ENCODE measurements at places on chromosomes 13 and 19. TPM values are rescaled to one million over a fixed set of nuclear protein-coding genes. Genes with fewer than 3 reads are reported as not detected.

DNA sequence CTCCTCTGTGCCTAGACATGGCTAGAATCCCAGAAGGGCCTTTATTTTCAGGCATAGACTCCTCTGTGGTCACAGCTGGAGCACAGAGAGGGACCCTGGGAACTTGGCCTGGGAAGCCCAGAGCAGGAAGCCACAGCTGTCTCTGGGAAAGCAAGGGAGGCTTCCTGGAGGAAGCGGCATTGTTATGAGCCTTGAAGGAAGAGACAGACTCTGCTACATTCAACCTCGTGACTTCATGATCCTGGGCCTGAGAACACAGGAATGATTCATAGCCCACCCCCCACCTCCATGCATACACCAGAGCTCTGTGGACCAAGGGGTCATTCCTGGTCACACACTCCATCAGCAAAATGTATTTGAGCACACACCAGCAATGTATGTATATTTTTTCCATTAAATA, 8.6 kb downstream of the RDH8 start:
- no peaks in the 10 kb centered on the region for H3K36me3 ChIP-seq
- H3K27me3 ChIP-seq = peaks cover 29% of the 10 kb centered on the region
- H3K27ac ChIP-seq = peak overlapping the region; percentile 3
- DNase-seq = no peak
- H3K4me1 ChIP-seq = no peaks in the 10 kb centered on the region

GFY gene
- not detected for total RNA-seq

PRSS57 gene
- total RNA-seq = not detected

GRCh38 chr19:49491804-49492572, 4.2 kb upstream of the RPS11 start:
- H3K27me3 ChIP-seq = no peaks in the 10 kb centered on the region
- peak overlapping the region; percentile 57 for H3K27ac ChIP-seq
- H3K4me3 ChIP-seq = no peak overlapping the region

ZNF440 gene
- 21.9 TPM for total RNA-seq

- DNase-seq = no peak
- no peaks in the 10 kb centered on the region for H3K36me3 ChIP-seq
- H3K27ac ChIP-seq = no peak overlapping the region
- peaks cover 8% of the 10 kb centered on the region for H3K4me1 ChIP-seq
- H3K4me3 ChIP-seq = no peak overlapping the region
These were observed 3.6 kb downstream of the CACNG7 start for GRCh38 chr19:53912653-53913052.

- H3K4me3 ChIP-seq = no peak overlapping the region
- no peak overlapping the region for H3K27ac ChIP-seq
- H3K36me3 ChIP-seq = no peaks in the 10 kb centered on the region
- peaks cover 18% of the 10 kb centered on the region for H3K27me3 ChIP-seq
These were observed 30.7 kb upstream of the POMP start for GRCh38 chr13:28628241-28628640.

NUFIP1 gene
- total RNA-seq = 8.8 TPM

DNA sequence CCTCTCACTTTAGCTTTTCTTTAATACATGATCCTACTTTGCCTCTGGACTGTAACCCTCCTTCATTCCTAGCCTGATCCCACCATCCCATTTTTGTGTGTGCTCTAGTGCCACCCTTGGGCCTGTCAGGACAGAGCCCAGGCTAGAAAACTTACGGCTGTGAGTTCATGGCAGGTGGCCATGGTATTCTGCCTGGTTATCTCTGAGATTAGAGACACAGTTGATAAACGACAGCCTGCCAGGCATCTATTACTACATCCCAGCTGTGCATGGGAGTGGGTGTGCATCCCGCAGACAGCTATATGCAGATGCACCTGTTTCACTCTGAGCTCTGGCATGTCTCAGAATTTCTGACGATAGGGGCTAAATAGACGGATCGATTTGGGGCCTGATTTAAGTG, 110.9 kb downstream of the HS6ST3 start:
- H3K27me3 ChIP-seq = no peaks in the 10 kb centered on the region
- H3K4me3 ChIP-seq = no peak overlapping the region
- no peak for DNase-seq

- H3K4me3 ChIP-seq = no peak overlapping the region
- H3K27me3 ChIP-seq = no peaks in the 10 kb centered on the region
- peaks cover 21% of the 10 kb centered on the region for H3K36me3 ChIP-seq
- no peaks in the 10 kb centered on the region for H3K4me1 ChIP-seq
- no peak for DNase-seq
- no peak overlapping the region for H3K27ac ChIP-seq
These were observed 8.1 kb upstream of the MRI1 start for GRCh38 chr19:13756210-13756609.

DNA sequence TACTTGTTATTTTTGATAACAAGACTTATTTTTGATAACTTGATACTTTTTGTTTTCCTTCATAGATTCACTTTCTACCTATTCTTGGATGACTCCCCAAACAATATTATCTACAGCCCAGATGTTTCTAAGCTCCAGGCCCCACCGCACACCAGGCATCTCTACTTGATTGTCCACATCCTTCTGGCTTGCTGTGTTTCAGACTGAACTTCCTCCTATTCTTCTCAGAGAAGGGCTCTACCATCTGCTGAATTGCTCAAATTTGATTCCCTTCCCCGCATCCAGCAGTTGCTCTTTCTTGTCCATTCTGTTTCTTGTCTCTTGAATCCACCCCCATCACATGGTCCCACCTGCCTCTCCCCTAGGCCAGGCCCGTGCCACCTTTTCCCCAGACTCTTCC, 13.0 kb downstream of the NUDT15 start:
- no peak for DNase-seq
- no peaks in the 10 kb centered on the region for H3K4me1 ChIP-seq
- H3K27me3 ChIP-seq = no peaks in the 10 kb centered on the region

DNA sequence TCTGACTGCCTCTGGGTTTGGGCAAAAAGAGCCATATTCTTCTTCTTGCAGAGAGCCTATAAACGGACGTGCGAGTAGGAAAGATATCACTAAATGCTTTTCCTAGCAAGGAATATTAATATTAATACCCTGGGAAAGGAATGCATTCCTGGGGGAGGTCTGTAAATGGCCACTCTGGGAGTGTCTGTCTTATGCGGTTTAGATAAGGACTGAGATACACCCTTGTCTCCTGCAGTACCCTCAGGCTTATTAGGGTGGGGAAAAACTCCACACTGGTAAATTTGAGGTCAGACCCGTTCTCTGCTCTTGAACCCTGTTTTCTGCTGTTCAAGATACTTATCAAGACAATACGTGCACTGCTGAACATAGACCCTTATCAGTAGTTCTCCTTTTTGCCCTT, 763.8 kb downstream of the SLITRK5 start:
- H3K27me3 ChIP-seq = no peaks in the 10 kb centered on the region
- no peak for DNase-seq
- no peak overlapping the region for H3K27ac ChIP-seq
- H3K4me1 ChIP-seq = peaks cover 3% of the 10 kb centered on the region

DNA sequence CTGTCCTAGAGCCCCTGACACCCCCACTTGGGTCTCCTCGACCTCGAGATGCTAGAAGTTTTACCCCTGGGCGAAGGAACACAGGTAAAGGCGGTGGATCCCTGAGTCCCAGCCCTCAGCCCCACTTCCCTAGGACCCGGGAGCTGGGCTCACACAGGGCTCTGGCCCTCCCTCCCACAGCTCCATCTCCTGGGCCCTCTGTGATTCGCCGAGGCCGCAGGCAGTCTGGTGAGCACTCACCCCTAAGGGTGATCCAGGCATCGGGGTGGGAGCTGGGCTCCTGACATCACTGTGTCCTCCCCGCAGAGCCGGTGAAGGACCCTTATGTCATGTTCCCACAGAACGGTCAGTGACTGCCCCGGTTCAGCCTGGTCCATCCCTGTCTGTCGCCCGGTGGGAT, 8.3 kb downstream of the PLEKHG2 start:
- peaks cover 10% of the 10 kb centered on the region for H3K36me3 ChIP-seq
- H3K4me1 ChIP-seq = peaks cover 2% of the 10 kb centered on the region
- DNase-seq = no peak

DNA sequence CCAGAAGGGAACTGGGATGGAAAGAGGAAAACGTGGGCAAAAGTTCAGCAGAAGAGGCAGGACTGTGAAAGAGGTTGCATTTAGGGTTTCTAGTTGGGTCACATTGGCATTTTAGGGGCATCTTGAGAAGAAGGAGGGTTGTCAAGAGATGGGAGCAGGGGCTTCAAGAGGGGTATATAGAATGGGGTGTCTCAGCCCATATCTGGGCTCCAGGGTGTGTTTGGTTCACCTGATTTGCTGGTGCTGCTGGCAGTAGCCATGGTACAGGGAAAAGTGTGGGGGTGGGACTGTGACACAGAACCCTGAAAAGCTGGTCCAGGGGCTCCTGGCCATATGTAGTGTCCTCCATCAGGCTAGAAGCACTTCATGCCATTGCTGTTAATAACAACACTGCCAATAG, 22.5 kb downstream of the MAST3 start:
- no peak overlapping the region for H3K27ac ChIP-seq
- H3K36me3 ChIP-seq = peaks cover 6% of the 10 kb centered on the region
- H3K27me3 ChIP-seq = no peaks in the 10 kb centered on the region
- H3K4me3 ChIP-seq = peak overlapping the region; percentile 3

DNA sequence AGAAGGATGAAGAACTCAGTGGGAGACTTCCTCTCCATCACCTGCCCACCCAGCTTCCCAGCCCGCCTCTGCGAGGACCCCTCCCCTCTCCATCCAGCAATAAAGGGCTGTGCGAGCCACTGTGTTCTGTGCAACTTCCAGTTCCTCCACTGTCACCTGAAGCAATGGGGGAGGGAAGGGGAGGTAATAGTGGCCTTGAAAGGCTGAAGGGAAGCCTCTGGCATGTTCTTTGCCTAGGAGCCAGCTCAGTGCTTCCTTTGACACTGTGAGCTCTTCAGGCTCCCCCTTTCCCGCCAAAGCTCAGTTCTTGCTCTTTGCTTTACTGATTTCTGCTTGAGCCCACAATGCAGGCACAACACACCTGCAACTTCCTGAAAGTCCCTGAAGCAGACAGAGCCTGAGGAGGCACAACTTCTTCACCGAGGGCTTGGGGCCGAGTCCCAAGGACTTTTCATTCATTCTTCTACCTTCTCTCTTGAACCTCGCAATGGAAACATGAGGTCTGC, 73.2 kb upstream of the DOCK9 start:
- DNase-seq = no peak
- H3K36me3 ChIP-seq = no peaks in the 10 kb centered on the region
- H3K4me1 ChIP-seq = peaks cover 14% of the 10 kb centered on the region
- no peak overlapping the region for H3K27ac ChIP-seq
- no peak overlapping the region for H3K4me3 ChIP-seq

PCDH8 gene
- total RNA-seq = 0.42 TPM

DNA sequence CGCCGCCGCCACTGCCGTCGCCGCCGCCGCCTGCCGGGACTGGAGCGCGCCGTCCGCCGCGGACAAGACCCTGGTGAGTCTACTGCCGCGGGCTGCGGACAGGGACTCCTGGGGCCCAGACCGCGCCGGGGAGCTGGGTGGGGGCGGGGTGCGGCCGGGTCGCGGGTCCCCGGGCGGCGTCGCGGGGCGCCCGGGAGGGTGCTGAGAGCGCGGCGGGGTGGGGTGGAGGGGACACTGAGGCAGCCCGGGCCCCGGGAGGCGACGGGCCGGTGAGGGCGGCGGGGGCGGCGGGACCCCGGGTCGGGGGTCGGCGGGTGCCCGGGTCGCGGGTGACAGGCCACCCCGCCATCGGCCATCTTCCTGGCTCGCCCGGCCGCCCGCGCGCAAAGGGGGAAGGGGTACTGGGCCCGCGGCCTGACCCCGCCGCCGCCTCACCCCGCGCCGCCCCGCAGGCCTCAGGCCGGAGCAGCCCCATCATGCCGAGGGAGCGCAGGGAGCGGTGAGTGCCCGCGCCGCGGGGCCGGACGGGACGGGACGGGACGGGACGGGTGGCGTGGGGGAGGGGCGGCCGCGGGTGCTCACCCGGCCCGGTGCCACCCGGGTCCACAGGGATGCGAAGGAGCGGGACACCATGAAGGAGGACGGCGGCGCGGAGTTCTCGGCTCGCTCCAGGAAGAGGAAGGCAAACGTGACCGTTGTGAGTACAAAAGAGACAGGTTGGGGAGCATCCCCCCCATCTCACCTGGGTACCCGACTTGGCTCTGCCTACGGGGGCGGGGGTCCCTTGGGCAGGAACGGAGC, 489 bp downstream of the CCNE1 start:
- H3K4me1 ChIP-seq = peaks cover 3% of the 10 kb centered on the region
- H3K4me3 ChIP-seq = peak overlapping the region; percentile 81
- peaks cover 6% of the 10 kb centered on the region for H3K27me3 ChIP-seq
- peak; percentile 28 for DNase-seq
- peaks cover 3% of the 10 kb centered on the region for H3K36me3 ChIP-seq

TMEM59L gene
- 6.4 TPM for total RNA-seq

- no peaks in the 10 kb centered on the region for H3K36me3 ChIP-seq
- peaks cover 11% of the 10 kb centered on the region for H3K4me1 ChIP-seq
- no peak for DNase-seq
- peaks cover 22% of the 10 kb centered on the region for H3K27me3 ChIP-seq
These were observed 1.4 kb downstream of the EVI5L start for GRCh38 chr19:7831452-7831851.

- peak overlapping the region; percentile 96 for H3K27ac ChIP-seq
- H3K27me3 ChIP-seq = no peaks in the 10 kb centered on the region
- peak overlapping the region; percentile 88 for H3K4me3 ChIP-seq
- H3K36me3 ChIP-seq = peaks cover 8% of the 10 kb centered on the region
- DNase-seq = no peak
- peaks cover 21% of the 10 kb centered on the region for H3K4me1 ChIP-seq
These were observed 535 bp downstream of the BSG start for GRCh38 chr19:572743-573518.

- H3K4me1 ChIP-seq = peaks cover 44% of the 10 kb centered on the region
- no peak for DNase-seq
- peak overlapping the region; percentile 33 for H3K4me3 ChIP-seq
- H3K27me3 ChIP-seq = no peaks in the 10 kb centered on the region
These were observed 14.6 kb downstream of the LNX2 start for GRCh38 chr13:27605610-27606200.

DNA sequence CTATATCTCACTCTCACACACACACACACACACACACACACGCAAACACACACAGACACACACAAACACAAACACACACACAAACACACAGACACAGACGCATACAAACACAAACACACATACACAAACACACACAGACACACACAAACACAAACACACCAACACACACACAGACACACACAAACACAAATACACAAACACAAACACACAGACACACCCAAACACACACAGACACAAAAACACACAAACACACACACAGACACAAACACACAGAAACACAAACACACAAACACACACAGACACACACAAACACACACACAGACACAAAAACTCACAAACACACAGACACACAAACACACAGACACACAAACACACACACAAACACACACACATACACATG, 329.0 kb downstream of the ZNF536 start:
- no peaks in the 10 kb centered on the region for H3K36me3 ChIP-seq
- H3K4me3 ChIP-seq = no peak overlapping the region
- DNase-seq = no peak
- no peak overlapping the region for H3K27ac ChIP-seq
- H3K4me1 ChIP-seq = peaks cover 6% of the 10 kb centered on the region

GRCh38 chr19:29866011-29866410, 54.2 kb downstream of the CCNE1 start:
- H3K27me3 ChIP-seq = peaks cover 9% of the 10 kb centered on the region
- no peaks in the 10 kb centered on the region for H3K36me3 ChIP-seq
- H3K27ac ChIP-seq = no peak overlapping the region
- H3K4me1 ChIP-seq = peaks cover 2% of the 10 kb centered on the region
- DNase-seq = no peak
- no peak overlapping the region for H3K4me3 ChIP-seq

OR7D2 gene
- 1.8 TPM for total RNA-seq

KIR2DL3 gene
- total RNA-seq = not detected

Data from progenitor cell of endocrine pancreas (in vitro differentiated cells).